Activated CD4-positive, CD25-positive, alpha-beta regulatory T cell treated with anti-CD3 and anti-CD28 coated beads, Interleukin-2, amount 50 U/mL, for 72 hours (primary cell): ENCODE measurements at places on chromosomes 7 and 10.
A peak's percentile ranks its signal among the peaks of the same experiment; 100 is the strongest.

DNA sequence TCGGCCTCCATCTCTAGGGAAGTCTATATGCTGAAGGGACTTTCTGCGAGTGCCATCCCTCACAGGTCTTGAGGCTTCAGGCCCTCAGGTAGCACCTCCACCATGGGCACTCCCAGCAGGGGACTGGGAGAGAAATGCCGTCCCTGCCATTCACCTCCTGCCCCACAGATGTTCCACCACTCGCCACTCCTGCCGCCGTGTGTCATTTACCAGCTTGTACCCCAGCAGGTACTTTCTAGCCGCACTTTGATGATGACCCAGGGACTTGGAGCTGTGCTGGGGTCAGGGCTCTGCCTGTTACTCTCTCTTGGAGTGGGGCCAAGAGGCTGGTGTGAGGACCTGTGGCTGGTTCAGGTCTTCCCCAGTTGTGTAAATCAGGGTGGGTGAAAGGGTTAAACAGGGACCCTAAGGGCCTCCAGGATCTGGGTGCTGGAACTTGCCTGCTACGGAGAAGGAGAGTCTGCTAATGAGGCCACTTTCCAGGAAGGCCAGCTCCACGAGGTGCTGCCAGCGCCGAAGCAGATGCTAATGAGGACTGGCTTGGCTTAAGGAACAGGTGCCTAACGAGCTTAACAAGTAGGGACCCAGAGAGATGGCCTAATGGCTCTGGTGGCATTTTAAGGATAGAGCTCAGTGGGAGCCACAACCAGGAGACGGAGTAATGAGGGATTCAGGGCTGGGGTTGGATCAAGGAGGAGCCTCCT lies 32.4 kb downstream of the CRHR2 start:
- DNase-seq = peak; percentile 15

- no peak for DNase-seq
Observed at GRCh38 chr10:125201108-125201524, 40.8 kb upstream of the CTBP2 start.

DNA sequence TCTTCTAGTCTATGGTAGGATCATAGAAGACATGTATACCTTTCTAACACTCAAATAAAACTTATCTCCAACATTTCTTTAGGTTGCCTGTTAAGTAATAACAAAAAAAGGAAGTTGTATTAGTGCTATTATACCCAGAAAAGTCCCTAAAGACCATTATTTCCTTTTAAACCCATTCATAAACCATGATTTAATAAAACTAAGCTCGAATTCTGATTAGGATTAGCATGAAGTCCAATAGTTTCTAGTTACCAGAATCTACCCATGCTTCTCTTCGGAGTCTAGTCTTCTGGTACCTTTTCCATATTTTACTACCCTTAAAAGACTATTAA lies 62.7 kb downstream of the USP6NL start:
- DNase-seq = no peak

- DNase-seq = no peak
Observed at GRCh38 chr7:128895320-128895719, 15.2 kb downstream of the KCP start.

DNA sequence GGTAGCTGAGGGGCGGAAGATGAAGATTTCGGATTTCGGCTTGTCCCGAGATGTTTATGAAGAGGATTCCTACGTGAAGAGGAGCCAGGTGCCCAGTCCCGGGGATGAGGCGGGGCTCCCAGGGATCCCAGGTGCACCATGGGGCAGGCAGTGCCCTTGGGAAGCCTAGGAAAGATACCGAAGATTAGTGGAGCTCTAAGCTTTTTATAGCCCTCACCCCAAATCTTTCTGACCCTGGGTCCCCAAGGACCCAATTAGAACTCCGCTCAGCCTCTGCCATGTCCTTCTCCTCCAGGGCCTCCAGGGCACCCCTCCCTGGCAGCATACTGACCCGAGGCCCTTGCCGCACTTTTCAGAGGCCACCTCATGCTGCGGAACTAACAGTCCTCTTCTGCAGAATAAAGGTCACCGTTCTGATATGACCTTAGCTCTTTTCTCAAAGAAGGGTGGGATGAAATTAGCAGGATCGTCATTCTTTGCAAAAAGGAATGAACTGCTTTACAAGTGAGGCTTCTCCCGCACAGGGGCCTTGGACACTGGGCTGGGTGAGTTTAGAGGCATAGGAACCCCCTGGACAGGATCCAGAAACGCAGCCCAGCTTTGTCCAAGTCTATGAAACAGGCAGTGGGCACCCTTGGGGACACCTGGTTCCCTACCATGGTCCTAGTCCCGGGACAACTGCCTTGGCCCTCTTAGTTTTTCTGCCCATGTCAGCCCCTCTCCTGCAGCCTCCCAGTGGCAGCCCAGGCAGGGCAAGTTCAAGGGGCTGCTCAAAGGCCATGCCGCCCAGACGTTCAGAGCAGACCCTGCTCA lies 17.9 kb upstream of the CSGALNACT2 start:
- no peak for DNase-seq

DNA sequence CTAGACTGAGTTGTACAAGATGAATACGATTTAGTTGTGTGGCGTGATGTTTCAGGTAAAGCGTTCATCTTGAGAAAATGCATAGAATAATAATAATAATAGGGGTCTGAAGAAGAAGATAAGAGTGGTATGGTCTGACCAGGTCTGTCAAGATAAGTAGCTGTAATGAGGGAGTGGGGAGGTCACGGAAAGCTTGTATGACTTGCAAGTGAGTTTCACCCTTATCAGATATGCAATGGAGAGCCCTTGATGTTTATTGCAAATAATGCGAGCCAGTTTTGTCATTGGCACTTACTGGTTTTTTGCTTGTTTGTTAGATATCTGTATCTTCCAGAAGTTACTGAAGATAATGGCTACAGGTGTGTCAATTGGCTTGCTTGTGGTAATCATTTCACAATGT lies 611.5 kb downstream of the CNTNAP2 start:
- no peak for DNase-seq

DNA sequence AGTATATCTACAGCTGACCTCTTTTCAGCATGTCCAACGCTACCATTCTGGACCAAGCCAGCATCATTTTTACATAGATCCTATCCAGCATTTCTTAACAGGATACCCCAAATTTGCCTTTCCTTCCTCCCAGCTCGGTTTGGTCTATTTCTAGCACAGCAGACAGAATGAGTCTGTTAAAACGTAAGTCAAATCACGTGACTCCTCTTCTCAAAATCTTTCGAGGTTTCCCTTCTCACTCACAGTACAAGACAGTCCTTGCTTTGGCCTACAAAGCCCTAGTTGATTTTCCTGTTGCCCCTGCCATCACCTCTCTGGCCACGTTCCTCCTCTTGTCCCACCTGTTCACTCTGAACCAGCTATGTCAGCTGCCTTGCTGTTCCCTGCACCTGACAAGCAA lies 711.7 kb downstream of the SORCS3 start:
- no peak for DNase-seq

DNA sequence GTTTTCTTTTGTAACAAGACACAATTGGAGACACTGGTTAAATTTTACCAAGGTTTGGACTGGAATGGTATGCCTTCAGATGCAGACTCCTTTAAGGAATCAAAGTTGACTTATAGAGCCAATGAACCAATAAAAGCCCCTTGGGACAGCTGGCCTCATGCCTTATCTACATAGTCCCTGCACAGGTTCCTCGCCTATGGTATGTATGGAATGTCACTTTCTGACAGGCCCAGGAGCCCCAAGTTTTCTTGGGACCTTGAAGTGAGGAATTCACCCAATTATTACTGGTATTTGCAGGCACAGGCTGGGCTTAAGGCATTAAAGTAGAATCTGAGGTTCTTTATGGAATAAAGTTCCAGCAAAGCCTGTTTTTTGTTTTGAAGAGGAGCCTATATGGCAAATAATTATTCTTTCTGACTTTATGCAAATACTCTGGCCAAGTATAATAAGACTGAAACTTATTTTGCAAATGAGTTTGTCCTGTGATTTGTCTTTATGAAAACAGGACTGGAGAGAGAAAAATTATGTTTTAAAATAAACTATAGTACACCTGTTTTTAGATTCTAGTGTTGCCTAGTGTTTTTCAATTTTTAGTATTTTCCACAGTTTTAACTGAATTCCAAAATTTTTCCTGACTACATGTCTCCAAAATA lies 24.1 kb upstream of the DNMBP start:
- DNase-seq = no peak

- no peak for DNase-seq
Observed at GRCh38 chr10:97336942-97337831, 2.7 kb upstream of the FRAT2 start.

DNA sequence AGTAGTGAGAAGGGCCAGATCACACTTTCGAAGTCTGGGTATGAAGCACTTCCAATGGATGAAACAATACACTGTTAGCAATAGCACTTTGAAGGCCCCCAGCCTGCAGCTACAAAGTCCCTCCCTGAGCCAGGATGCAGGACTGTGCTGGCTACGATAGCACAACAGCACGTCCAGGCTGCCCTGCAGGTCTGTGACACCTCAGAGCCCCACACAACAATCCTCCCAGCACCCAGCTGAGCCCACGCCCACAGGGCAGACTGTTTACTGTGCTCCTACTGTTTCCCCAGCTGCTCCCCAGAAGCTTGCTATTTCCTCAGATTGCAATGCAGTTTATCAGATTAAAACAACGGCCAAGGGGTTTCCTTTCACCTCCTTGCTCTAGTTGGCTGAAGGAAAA lies 71.4 kb downstream of the HTR5A start:
- no peak for DNase-seq

DNA sequence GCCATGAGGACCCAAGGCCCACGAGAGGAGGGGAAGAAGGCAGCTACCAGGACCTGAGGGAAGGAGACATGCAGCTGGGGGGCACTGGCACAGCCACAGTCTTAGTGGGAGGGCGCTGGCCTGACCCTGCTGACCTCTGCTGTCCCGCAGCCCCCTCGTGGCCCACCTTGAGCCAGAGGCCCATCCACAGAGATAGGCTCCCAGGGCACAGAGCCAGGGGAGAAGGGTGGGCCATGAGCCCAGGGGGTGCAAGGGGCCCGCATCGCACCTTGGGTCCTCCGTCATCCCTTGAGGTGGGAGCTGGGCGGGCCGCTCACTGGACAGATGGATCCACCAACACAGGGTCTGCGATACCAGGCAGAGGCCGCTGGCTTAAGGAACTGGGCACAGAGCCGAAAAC lies 387.7 kb upstream of the PFKP start:
- DNase-seq = no peak

GRCh38 chr10:119728172-119728800 lies 2.4 kb downstream of the INPP5F start:
- no peak for DNase-seq

DNA sequence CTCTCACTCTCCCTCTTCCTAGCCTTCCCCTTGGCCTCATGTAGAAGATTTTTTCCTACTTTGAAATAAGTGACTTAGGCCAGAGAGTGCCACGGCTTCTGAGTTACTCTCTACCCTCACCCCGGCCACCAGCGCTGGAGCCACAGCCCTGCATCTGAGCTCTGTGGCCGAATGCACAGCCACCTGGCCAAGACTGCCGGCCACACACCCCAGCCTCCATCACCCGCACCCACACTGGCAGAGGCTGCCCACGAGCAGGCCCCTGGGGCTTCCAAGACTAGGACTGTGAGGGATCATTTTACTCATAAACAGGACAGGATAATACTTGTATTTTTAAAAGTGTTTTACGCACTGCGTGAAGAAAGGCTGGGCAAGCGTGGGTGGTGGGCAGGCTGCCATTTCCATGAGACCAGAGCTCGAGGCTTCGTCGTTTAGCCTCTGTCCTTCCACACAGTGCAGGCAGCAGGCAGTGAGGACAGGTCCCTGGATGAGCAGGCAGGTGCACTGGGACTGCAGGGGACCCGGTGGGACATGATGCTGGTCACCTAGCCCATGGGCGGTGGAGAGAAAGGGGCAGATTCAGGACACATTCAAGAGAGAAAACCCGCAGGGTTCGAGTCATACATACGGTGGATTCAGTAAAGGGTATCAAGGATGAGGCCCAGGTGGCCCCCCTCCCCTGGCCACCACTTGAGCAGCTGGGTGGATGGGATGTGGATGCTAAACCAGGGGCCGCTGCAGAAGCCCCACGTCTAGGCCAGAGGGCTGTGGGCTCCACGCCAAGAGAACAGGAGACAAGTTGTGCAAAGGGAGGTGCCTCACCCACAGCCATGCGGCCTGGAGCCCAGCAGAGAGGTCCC lies 35.5 kb upstream of the RNF32 start:
- DNase-seq = no peak

DNA sequence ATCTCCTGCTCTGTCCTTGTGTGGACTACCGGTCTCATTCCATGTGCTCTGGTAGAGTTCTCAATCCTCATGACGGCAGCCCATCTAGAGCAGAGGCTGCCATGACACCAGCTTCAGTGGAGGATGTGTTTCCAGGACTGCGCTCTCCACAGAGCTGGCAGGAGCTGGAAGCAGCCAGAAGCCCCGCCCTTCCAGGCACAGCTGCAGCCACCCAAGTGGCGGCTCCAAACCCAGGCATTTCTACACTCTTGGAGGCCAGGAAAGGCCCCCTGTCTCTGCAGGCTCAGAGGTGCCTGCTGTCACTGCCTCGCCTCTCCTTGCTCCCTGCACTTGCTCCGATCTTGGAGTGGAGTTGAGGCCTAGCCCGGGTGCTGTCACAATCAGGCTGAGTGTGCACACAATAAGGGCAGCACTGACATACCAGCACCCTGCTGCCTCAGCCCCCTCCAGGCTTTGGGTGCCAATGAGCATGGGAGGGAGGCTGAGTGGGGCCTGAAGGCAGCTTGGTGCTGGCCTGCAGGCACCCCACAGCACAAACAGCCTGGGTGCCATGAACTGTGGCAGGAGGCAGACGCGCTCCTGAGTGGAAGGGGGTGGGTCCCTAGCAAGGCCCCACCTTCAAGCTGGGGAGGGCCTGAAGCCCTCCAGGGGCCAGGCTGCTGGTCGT lies 122.1 kb downstream of the LRRN3 start:
- no peak for DNase-seq

- DNase-seq = no peak
Observed at GRCh38 chr7:94417306-94417705, 22.6 kb downstream of the COL1A2 start.

DNA sequence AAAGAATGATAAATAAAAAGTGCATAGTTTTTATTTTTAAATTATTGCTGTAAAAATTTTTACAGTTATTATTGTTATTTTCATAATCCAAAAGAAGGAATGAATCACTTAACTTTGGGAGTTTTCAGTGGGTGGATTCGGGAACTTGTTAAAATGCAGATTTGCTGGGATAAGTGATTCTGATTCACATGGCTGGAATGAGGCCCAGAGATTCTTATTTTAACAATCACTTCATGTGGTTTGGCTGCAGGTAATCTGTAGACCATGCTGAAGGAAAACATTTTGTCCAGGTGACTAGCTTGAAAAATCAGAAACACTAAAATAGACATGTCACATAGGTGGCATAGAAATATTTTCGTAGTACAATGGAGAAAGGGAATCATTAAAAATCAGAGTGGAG lies 13.9 kb downstream of the CROT start:
- DNase-seq = no peak

DNA sequence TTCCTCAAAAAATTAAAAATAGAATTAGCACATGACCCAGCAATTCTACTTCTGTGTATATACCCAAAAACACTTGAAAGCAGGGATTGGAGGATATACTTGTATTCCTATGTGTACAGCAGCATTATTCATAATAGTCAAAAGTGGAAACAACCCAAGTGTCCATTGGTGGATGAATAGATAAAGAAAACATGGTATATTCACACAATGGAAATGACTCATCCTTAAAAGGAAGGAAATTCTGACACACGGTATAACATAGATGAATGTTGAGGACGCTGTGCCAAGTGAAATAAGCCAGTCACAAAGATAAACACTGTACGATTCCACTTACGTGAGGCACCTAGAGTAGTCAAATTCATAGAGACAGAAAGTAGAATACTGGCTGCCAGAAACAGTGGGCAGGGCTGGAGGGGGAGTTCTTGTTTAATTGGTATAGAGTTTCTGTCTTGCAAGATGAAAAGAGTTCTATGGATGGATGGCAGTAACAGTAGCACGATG lies 26.6 kb upstream of the KAT6B start:
- DNase-seq = no peak

GRCh38 chr7:96320442-96320841 lies 1.5 kb downstream of the SLC25A13 start:
- DNase-seq = no peak
